ENCODE measurements at places on chromosomes 11 and 22.
A peak's percentile ranks its signal among the peaks of the same experiment; 100 is the strongest.

DNA sequence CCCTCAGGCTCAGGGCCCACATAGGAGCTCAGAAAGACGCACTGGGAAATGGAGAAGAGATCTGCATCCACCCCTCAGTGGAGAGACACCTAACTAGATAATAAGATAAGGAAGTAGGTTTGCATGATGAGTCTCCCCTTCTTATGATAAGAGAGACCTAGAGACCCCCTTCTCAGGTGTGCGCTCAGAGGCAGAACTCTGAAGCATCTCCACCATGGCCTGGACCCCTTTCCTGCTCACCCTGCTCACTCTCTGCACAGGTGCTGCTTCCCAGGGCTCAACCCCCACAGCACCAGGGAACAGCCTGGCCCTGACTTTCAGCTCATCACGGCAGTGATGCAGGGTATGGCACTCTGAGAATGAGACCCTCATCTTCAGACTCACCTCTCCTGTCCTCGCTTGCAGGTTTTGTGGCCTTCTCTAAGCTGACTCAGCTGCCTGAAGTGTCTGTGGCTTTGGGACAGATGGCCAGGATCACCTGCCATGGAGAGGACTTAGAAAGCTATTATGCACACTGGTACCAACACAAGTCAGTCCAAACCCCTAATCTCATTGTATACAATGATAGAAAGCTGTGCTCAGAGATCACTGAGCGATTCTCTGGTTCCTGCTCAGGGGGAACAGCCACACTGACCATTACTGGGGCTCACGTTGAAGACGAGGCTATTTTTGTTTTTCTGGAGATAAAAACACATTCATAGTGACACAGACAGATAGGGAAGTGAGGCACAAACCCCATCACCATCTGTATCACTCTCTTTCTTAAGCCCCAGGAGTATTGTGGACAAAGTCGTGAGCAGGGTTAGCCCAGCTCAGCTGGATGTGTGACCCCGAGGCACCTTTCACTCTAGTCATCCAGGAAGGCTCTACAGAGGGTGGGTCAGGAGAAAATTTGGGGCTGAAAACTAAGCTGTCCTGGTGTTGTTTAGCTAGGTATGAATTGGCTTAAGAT is 29.7 kb upstream of the IGLL5 start:
- DNase-seq, result no peak

GRCh38 chr11:17952487-17952886 is 60.4 kb downstream of the SERGEF start:
- DNase-seq, result no peak

DNA sequence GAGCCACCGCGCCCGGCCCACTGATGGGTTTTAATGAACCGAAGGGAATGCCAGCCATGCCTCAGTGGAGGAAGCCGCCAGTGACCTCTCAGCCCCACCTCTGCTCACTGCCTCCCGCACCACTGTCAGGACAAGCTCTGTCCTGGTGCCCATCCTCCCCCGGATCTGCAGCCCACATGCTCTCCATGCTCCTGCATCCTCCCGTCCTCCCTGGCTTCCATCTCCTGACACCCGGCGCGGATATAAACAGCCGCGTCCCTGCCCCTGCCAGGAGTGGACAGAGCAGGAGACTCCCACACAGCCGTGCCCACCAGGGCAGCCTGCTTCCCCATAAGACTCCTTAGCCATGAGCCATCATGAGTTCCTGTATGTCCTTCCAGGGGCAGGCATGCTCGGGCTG is 26.9 kb downstream of the MACROD1 start:
- no peak for DNase-seq

DNA sequence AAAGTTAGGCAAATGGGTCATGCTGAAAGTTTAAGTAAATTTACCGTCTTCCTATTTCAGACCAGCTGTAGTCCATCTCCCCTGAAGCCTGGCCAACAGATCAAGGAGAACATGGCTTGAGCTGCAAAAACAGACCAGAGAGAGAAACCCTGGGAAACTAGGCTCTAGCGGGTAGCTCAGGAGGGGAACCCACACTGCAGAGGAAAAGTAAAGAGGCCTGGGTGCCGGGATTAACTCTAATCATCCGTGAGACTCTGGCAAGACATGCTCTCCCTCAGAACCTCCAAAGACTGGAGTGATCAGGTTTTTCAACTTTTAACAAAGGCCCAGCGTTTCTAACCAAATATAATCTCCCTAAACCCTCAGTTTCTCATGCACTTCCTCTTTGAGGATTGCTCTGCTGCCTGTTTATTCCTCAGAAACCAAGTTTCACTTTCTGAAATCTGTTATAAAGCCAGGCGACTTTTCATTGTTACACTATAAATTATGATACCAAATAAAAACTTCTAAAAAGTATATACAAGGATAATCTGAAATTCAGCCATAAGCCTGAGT is 67.5 kb downstream of the GAB2 start:
- DNase-seq, result peak; percentile 18

GRCh38 chr11:65414776-65415498 is 7.7 kb upstream of the NEAT1 start:
- DNase-seq, result no peak

GRCh38 chr22:22201930-22202343 is 42.6 kb upstream of the VPREB1 start:
- no peak for DNase-seq

GRCh38 chr11:34791780-34792542 is 124.2 kb downstream of the APIP start:
- DNase-seq, result no peak

- DNase-seq, result peak; percentile 79
Observed at GRCh38 chr11:115199481-115200069, 304.6 kb downstream of the CADM1 start.

- no peak for DNase-seq
Observed at GRCh38 chr11:64100782-64101353, 65.0 kb downstream of the MACROD1 start.

GRCh38 chr11:14768526-14769188 is 123.4 kb downstream of the CYP2R1 start:
- no peak for DNase-seq

DNA sequence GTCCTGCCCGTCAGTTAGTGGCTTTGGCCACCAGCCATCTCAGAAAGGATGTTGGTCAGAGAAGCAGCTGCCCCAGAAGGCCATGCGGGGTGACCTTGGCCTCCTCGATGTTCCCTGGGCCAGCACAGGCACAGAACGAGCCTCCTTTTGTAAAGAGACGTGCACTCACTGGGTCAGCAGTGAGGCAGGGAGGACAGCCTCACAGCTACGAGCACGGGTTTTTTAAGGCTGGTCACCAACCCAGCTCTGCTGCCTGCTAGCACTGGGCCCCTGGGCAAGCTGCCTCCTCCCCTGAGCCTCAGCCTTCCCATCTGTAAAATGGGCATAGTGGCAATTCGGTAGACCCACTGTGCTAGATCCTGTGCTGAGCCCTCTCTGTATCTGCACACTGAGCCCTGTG is 10.8 kb downstream of the IGLL1 start:
- DNase-seq, result no peak

DNA sequence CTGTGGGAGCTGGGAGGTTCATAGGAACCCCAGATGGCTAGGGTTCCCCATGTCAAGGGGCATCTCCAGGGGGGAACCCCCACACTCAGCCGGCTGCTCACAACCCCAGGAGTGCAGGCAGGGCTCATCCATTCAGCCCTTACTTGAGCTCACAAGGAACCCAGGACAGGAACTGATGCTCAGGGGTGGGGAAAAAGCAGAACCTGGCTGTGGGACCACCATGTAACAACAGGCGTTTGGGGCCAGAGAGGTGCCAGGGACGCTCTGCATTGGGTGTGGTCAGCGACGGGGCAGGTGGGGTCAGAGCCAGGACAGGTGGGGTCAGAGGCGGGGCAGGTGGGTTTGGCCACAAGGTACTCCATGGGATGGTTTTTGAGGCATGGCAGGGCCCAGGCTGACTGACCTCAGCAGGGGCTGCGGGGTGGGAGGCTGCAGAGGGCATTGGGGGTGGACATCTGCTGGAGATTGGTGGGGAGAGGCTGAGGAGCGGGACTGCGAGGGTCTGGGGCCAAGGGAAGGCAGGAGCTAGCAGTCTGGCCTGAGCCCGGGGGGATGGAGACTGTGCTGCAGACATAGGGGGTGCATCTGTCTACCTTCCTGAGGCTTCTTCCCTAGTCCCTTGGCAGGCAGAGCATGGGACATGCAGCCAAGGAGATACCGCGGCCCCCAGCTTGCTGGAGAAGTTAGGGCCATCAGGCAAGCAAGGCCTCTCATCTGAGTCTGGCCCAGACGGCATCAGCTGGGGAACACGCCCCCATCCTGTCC is 34.0 kb upstream of the CARS1 start:
- no peak for DNase-seq

DNA sequence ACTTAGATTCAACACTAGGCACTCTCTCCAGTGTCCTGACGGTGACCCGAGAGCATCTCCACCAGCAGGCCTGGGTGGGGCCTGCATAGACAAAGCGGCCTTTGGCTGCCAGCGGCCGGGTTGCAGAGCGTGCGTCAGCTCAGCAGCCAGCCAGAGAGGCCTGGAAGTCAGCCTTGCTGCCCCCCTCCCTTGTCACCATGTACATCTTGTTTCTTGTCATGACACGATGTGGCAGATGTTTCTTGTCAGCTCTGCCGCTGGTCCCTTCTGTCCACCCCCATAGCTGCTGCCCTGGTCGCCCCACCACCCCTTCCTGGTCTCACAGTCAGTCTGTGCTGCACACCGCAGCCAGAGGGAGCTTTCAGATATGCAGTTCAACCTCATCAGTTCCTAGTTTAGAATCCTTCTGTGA is 33.1 kb upstream of the CBX7 start:
- no peak for DNase-seq

GRCh38 chr11:74669211-74670160 is 61.7 kb downstream of the CHRDL2 start:
- no peak for DNase-seq

All from fibroblast of skin of right quadriceps (primary cell).